Type B pancreatic cell (in vitro differentiated cells): ENCODE measurements at places on chromosomes 11 and 22.

GRCh38 chr11:121555121-121555520 is 102.4 kb upstream of the SORL1-AS1 start:
- no peak for DNase-seq

- no peak for DNase-seq
Measured at GRCh38 chr11:27933992-27934829, 173.7 kb downstream of the KIF18A start.

DNA sequence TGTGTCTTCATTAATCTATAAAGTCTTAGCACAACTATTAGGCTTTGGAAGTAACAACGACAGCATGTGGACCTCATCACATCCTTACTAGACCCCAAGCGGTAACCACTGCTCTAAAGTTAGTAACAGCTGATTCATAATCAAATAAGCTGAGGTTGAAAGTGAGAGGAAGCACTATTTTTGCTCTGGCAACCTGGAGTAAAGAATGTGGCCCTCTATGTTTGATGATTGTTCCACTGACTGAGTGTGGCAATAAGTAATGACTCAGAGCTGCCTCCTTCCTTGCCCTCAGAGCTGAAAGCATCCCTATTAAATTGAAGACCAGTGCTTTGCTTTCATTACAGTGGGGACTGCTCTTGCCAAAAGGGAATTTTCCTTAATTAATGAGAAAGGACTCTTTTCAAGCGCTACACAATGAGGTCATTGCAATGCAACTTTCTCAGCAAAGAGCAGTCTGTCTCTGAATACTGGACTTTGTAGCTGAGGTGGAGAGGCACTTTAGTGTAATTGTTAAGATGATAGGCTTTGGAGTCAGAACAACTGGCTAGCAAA is 906.1 kb upstream of the RAG2 start:
- no peak for DNase-seq

DNA sequence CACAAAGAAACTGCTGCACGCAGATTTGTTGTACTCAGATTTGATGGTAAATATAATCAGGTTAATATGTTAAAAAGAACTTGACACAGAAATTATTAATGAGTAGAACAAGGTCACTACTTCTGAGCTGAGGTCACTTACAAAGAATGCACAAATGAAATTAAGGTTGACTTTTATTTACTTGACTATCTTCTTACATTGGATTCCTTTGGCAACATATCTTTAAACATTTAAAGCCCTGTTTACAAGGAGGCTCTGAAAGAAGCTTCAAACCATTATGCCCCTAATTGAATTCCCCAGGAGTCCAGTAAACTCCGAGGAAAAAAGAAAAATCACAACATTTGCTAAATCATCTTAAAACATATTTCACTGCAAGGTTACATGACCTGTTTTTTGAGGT is 245.5 kb downstream of the SOX6 start:
- DNase-seq: no peak

DNA sequence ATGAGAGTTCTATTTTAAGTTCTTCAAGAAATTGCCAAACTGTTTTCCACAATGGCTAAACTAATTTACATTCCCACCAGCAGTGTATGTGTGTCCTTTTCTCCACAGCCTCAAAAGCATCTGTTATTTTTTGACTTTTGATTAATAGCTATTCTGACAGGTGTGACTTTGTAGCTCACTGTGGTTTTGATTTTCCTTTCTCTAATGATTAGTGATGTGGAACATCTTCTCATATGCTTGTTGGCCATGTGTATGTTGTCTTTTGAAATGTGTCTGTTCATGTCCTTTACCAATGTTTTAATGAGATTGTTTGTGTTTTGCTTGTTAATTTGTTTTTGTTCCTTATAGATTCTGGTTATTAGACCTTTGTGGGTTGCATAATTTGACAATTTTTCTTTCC is 18.0 kb upstream of the RAB38 start:
- no peak for DNase-seq

GRCh38 chr22:36874309-36874696 is 13.5 kb downstream of the NCF4 start:
- no peak for DNase-seq

DNA sequence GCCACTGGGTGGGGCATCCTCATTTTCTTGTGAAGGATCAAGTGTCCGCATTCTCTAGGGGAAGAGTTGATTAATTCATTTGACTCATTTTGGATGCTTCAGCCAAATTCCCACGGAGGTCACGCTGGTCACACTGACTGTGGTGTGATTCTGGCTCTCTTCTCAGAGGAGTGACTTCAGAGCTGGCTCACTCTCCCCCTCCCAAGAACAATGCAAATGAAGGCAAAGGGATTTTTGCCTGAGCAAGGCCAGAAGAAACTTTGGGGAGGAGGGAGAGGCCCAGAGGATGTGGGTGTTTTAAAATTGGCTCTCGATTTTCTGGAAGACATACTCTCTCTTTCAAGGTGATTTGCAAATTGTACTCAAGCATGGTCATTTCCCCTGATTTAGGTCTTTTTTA is 51.1 kb upstream of the LMO2 start:
- no peak for DNase-seq

GRCh38 chr11:92152245-92152644 is 72.4 kb upstream of the FAT3 start:
- no peak for DNase-seq

GRCh38 chr11:133525976-133526375 is 6.3 kb downstream of the OPCML start:
- DNase-seq: no peak

DNA sequence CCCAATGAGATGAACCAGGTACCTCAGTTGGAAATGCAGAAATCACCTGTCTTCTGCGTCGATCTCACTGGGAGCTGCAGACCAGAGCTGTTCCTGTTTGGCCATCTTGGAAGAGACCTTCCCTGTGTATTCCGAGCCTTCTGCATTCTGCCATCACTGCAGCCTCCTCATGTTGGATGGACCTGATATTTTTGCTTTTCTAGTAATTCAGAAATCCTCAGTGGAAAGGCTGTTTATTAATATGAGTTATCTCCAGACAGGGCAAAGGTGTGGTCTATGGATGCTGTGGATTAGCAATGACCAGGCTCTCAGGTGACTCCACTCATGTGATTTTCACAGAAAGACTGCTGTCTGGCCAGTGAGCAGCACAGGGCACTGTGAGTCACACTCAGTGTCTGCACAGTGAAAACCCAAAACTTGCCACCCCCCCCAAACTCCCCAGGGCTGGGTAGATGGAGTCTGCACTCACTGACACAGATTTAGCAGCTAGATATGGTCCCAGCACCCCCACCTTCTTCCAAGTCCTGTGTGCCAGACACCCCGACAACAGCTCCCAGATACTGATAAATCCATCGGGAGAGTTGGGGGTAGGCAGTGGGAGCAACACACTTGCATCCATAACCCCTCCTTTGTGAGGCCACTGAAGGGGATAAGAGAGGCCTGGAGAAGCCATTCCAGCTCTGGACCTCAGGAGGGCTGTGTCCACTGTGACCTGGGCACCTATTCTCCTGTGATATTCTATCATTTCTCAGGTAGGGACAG is 75.2 kb upstream of the TOP3B start:
- no peak for DNase-seq

GRCh38 chr22:44173154-44173553 is 7.6 kb upstream of the PARVG start:
- no peak for DNase-seq

GRCh38 chr11:74220376-74220775 is 49.3 kb downstream of the PPME1 start:
- no peak for DNase-seq

GRCh38 chr11:8079111-8079675 is 1.8 kb upstream of the TUB start:
- DNase-seq: no peak

DNA sequence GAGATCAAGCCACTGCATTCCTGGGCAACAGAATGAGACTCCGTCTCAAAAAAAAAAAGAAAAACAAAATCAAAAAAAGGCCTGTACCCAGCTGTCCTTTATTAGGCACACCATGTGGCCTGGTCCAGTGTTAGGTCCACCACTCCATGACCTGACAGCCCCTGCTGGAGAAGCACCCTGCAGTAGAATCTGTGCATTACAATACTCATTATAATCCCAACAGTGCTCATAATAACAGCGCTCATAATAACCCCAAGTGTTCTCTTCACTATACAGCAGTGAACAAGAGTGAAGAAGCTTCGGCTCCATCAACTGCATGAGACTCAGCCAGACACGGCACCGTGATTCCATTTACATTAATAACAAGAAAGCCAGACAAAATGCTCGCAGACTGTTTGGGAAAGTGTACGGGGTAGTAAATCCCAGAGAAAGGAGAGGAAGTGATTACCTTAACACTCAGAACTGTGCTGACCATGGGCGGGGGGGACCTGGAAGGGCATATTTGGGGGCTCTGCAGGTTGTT is 8.9 kb upstream of the EHD1 start:
- DNase-seq: no peak

DNA sequence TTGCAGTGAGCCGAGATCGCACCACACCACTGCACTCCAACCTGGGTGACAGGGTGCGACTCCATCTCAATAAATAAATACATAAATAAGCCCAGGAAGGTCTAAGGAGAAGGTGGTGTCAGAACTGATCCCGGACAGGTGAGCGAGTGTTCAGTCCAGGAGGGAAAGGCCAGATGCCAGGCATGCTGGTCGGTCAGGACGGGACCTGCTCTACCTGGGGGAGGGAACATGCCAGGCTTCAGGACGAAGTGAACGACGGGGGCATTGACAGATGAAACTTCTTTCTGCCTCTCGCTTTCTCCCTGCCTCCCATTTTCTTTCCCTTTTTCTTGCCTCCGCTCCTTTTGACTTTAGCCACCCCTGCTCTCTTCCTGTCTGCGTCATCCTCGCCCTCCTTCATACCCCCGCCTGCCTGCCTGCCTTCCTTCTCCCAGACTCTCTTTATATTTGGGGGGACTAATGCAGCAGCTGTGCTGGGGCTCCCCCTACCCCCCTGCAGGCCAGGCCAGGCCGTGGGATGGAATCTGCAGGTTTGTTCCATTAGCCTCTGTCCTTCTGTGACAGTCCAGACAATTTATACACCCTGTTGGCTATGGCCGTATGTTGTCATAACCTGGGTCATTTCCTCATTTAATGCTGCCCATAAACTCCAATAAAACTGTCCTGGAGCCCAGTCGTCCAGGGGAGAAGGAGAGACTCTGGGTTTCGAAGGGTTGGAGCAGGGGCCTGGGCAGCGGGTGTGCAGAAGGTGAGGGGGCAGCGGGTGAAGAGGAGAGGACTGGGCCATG is 209.2 kb upstream of the TBCEL start:
- DNase-seq: no peak

DNA sequence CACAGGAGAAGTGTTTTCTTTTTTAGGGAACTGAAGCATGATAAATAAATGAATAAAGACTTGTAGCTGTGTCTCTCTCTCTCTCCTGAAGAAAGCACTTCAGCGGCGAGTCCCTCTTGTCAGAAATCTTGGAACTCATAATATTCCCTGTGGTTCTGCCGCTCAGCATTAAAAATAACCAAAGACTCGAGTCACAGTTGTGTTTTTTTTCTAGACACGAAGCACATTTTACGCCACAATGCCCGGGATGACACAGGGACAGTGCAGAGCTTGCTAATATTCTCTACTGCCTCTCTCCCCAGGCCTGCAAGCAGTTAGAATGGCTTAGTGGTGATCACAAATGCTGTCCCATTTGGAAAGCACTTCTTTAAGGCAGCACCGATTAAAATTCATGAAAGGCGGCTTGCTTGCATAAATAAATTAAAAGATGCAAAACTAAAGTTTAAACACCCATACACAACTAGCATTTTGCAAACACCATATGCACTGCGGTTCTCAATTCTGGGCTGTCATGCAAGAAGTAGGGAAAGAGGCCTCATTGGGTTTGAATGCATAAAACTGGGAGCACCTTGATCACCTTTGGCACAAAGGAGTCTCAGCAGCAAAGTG is 597.4 kb downstream of the SOX6 start:
- no peak for DNase-seq

DNA sequence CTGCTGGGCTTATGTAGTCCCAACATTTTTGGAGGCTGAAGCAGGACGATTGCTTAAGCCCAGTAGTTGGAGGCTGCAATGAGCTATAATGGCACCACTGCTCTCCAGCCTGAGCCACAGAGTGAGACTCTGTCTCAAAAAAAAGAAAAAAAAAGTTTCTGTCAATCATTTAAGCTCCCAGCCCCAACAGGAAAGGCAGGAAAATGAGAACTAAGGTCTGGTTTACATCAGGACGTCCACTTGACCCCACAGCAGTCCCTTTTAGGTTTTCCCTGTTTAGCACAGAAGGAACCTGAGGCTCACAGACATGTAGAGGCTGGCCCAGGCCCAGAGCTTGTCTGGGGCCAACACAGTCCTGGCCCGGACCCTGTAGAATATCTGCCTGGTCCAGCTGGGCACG is 9.2 kb upstream of the TTLL1 start:
- no peak for DNase-seq

GRCh38 chr11:73140213-73141030 is 1.7 kb downstream of the FCHSD2 start:
- no peak for DNase-seq

- no peak for DNase-seq
Measured at GRCh38 chr11:19163617-19164016, 38.2 kb downstream of the CSRP3 start.

GRCh38 chr11:63999349-64000025 is 13.2 kb downstream of the OTUB1 start:
- DNase-seq: peak; percentile 89

- DNase-seq: no peak
Measured at GRCh38 chr11:132332521-132332920, 962.1 kb downstream of the NTM start.

GRCh38 chr22:36397131-36398093 is 9.6 kb upstream of the MYH9 start:
- no peak for DNase-seq

GRCh38 chr11:35322318-35322979 is 96.9 kb downstream of the SLC1A2 start:
- no peak for DNase-seq

GRCh38 chr11:114163830-114164401 is 104.4 kb downstream of the ZBTB16 start:
- DNase-seq: no peak

DNA sequence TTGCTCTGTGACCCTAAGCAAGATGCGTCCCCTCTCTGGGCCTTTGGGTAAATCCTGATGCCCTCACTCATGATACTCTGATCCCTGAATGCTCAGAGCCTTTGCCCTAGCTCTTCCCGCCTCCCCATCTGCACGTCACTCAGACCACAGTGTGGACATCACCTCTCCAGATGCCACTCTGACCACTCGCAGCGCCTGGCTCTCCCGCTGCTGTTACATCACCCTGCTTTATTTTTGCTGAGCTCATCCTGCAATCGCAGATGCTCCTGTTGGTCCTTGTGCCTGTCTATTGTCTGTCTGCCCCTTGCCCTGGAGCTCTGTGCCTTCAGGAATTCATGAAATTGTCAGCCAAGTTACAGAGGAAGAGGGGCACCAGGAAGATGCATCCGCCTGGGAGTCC is 5.5 kb downstream of the OSM start:
- DNase-seq: no peak

- DNase-seq: no peak
Measured at GRCh38 chr22:38872831-38873248, 824 bp upstream of the CBX6 start.

GRCh38 chr11:8247312-8247711 is 16.4 kb downstream of the LMO1 start:
- DNase-seq: no peak

GRCh38 chr11:7688238-7688826 is 15.0 kb upstream of the CYB5R2 start:
- DNase-seq: no peak
